Mesenteric fat pad (tissue), 1 donor: ENCODE measurements at places on chromosomes 16 and 17. TPM values are rescaled to one million over a fixed set of nuclear protein-coding genes. Genes with fewer than 3 reads are reported as not detected.
A peak's percentile ranks its signal among the peaks of the same experiment; 100 is the strongest.

The TPSAB1 gene
- 10.7 TPM for total RNA-seq

The TTC19 gene
- 27.0 TPM for total RNA-seq

The CDC27 gene
- total RNA-seq, result 124 TPM

The HEXIM1 gene
- 42.1 TPM for total RNA-seq

The KCNJ12 gene
- total RNA-seq, result 2.5 TPM

The ENKD1 gene
- 11.4 TPM for total RNA-seq

The SPDYE4 gene
- not detected for total RNA-seq

DNA sequence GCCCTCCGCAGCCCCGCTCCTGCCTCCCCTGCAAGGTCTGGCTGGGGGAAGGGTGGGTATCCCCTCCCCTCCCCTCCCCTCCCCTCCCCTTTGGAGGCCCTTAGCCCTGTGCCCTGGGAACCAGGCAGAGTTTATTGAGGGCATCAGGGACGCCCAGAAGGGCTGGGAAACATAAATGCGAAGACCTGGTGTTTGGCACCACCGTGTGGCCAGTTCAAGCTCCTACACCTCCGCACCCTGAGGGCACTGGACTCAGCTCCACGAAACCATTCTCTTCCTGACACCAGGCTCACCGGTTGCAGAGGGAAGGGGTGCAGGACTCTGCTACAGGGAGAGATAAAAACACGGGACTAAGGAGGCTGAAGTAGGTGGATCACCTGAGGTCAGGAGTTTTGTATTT, 1.0 kb upstream of the AIPL1 start:
- DNase-seq, result no peak

GRCh38 chr16:252366-253337, 18.0 kb downstream of the FAM234A start:
- DNase-seq, result no peak

- no peak for DNase-seq
Observed at GRCh38 chr17:44024271-44024663, 9.5 kb upstream of the TMEM101 start.

GRCh38 chr17:69250641-69251040, 22.0 kb upstream of the ABCA10 start:
- DNase-seq, result no peak

DNA sequence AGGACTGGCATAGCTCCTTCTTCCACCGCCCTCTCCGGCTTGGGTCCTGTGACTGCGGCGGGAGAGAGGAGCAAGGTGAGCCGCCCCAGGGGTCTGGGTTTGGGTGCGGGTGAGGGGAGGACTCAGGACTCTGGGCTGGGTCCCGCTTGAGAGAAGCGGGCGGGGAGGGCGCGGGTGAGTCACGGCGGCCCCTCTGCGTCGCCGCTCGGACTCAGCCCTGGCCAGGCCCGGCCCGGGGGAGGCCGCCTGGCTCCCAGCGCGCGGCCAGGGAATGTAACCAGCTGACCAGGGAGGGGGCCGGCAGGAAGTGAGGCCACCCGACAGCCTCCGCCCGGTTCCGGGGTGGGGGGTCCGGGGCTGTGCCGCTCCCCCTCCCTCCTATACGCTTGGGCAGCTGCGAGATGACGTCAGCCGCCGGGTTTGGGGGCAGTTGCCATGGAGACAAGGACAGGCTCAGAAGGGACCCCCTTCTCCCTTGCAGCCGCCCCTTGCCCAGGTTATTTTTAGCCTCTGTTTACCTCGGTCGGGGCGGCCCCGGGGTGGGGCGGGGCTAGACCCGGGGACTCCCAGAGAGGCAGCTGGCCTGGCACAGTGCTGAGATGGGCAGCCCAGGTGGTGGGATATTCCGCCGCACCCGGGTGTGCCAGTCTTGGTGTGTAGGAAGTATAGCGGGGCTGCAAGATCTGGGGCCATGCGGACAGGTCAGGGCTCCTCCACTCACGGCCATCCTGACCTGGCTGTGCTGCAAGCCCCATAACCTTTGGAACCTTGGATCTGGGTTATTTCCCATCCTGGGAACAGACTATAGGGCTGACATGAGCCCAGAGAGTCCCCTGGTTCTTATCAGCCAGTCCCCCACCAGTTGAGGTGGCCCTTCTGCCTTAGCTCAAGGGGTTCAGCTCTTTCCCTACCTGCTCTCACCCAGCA, 1.6 kb downstream of the RIPOR1 start:
- DNase-seq, result peak; percentile 92

DNA sequence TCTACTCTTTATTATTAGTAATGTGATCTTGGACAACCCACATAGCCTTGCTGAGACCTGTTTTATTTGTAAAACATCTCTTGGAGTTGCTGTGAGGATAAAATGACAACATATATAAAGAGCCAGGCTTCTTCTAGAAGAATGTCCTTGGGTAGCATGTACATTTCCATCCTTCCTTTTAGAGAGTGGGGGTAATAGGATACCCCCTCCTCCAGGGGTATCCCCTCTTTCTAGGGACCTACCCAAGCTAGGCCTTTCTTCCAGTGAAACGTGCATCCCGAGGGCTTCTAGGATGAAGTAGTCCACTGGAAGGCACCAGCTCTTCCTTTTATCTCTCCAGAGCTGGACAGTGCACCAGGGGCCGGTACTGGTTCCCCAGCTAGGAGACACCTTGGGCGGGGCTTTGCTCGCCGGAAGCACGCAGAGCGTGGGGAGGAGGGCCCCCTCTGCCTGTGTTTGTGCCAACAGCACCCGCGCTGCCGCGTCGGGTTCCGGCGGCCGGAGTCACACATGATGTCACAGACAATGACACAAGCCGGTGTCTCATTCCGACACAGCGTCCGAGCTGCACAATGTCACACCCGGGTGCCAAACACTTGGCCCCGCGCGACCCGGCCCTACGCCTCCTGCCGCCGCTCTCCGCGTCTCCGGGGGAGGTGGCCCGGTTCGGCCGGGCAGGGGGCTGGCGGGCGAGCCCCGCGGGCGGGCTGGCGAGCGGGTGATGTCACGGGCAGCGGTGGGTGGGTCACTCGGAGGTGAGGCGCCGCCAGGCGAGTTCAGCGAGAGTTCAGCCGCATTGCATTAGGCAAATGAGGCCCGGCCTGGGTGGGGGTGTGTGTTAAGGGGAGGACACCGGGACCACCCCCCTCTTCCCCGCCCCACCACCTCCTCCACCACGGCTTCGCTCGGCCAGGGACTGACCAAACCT, 23.4 kb downstream of the GJD3 start:
- DNase-seq, result peak; percentile 98

- DNase-seq, result no peak
Observed at GRCh38 chr17:31491376-31492131, 100.1 kb downstream of the RAB11FIP4 start.

DNA sequence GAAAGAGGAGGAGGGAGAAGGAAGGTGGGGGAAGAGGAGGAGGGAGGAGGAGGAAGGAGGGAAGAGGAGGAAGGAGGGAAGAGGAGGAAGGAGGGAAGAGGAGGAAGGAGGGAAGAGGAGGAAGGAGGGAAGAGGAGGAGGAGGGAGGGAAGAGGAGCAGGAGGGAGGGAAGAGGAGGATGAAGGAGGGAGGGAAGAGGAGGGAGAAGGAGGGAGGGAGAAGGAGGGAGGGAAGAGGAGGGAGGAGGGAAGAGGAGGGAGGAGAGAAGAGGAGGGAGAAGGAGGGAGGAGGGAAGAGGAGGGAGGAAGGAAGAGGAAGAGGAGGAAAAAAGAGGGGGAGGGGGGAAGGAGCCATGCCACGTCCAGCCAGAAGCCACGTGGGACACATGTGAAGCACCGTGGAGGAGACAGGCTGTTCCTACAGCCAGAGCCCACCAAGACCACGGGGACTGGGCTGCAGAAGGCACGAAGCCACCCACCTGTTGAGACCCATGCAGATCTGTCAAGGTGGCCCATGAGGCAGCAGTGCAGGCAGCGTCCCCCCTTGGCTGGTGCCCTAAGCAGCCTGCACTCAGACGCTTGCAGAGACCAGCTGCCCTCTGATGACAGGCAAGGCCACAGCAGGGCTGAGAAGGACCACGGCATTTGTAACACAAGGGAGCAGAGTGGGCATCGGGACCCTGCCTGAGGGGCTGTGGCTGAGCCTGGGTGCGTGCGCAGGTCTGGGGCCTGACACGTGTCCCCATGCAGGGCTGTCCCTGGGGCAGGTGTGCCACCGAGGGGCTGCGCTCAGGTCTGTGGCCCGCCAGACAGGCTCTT, 10.3 kb downstream of the NDUFAF8 start:
- no peak for DNase-seq

- no peak for DNase-seq
Observed at GRCh38 chr17:81076141-81076679, 41.3 kb downstream of the BAIAP2 start.

- DNase-seq, result no peak
Observed at GRCh38 chr17:15354256-15354655, 12.9 kb upstream of the TEKT3 start.

- DNase-seq, result no peak
Observed at GRCh38 chr17:40075201-40075941, 12.6 kb downstream of the THRA start.

GRCh38 chr17:81345228-81346089, 49.8 kb upstream of the BAHCC1 start:
- peak; percentile 96 for DNase-seq

GRCh38 chr17:50518384-50519023, 10.3 kb downstream of the MYCBPAP start:
- DNase-seq, result no peak

GRCh38 chr17:79993390-79994227, 42.1 kb downstream of the TBC1D16 start:
- no peak for DNase-seq

DNA sequence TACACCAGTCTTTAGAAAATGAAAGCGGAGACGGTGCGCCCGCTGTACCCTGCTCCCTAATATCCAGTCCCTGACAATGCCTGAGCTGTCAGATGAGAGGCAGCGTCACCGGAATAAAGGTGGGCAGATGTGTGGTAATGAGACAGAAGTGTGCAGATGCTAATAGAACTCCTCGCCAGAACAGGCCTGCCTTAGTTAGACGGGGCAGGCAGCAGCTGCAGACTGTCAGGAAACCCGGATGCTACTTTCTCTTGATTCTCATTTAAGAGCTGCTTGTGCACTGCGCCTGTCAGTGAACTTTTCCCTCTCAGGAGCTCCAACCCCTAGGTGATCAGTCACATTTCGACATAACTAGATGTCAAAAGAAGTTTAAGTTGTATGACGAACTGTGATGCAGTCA, 221.8 kb upstream of the IRX3 start:
- DNase-seq, result no peak

DNA sequence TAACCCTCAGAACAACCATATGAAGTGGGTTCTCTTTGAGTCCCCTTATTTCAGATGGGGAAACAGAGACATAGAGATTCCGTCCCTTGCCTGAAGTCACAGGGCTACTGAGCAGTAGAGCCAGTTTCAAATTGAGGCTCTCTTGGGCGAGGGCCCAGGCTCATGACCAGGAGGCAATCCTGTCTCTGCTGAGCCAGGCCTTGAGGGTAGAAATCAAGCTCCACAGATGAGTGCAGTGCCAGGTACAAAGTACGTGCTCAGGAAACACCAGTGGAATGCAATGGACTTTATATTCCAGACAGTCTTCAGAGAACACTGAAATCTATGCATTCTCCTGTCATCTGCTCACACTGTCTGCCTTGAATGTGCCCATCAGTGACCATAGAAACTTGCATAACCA, 291.7 kb upstream of the MAF start:
- DNase-seq, result no peak

- no peak for DNase-seq
Observed at GRCh38 chr17:1111599-1112443, 68.0 kb downstream of the ABR start.

- no peak for DNase-seq
Observed at GRCh38 chr17:48239603-48239995, 132.0 kb downstream of the SNX11 start.

- no peak for DNase-seq
Observed at GRCh38 chr16:86856946-86857586, 278.7 kb downstream of the FOXL1 start.

GRCh38 chr17:34542700-34543336, 36.6 kb upstream of the TMEM132E start:
- DNase-seq, result peak; percentile 55

DNA sequence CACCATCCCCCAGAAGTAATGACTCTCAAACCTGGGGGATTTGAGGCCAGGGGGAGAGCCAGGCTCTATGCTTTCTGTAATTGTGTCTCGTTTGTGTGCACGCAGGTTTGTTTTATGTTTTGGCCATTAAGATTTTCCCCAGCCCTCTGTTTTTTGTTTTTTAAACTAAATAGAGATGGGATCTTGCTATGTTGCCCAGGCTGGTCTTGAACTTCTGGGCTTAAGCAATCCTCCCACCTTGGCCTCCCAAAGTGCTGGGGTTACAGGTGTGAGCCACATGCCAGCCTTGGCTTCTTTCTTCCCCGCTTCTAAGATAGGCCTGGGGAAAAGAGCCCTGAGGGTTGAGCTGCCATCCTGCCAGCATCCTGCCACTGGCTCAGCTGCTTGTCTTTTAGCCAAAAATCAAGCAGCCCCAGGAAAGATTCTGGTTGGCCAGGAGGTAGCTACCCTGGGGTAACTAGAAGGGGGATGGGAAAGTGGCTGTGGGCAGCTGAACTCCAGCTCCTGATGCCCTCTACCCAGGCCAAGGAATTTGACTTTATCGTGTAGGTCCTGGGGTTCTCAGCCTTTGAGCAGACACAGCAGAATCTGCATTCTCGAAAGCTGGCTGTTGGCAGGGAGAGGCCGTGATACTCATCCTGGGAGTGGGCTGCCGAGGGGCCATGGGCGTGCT, 18.4 kb downstream of the KDM8 start:
- DNase-seq, result no peak

- peak; percentile 80 for DNase-seq
Observed at GRCh38 chr16:86772671-86773353, 194.5 kb downstream of the FOXL1 start.

DNA sequence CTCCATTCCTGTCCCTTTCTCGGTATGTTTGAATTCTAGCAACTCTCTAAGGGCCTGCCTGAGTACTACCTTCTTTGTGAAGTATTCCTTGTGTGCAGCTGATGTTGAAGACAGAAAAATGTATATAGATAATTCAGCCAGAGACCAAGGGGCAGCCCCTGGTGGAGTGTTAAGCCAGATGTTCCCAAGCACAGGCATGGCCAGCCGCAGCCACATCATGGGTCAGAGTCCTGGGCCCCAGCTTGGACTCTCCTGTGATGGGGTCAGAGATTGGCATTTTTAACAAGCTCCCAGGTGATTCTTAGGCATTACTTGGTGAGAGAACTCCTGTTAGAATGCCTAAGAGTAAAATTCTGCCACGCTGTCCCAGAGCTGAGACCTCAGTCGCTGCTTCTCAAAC, 100.8 kb downstream of the IRF8 start:
- DNase-seq, result peak; percentile 53

DNA sequence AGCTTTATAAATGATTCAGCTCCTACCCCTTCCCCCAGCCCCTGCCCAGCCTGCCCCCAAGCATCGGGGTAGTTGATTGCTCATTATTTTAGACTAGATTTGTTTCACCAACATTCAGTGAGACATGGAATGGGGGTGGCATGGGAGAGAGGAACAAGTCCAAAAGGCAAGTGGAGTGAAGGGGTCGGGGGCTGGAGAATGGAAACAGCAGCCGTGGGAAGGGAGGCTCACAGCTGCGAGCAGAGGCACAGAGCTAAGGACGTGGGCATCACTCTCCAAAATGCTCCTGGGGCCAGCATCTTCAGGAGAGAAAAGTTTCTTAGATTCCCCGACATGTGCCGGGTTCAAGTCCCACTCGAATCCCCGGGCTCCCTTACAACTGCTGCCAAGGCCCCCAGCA, 19.3 kb downstream of the PIPOX start:
- no peak for DNase-seq
